ENCODE measurements at places on chromosomes 1 and 21.

- DNase-seq, result no peak
Measured at GRCh38 chr1:151145304-151146071, 943 bp downstream of the SEMA6C start.

DNA sequence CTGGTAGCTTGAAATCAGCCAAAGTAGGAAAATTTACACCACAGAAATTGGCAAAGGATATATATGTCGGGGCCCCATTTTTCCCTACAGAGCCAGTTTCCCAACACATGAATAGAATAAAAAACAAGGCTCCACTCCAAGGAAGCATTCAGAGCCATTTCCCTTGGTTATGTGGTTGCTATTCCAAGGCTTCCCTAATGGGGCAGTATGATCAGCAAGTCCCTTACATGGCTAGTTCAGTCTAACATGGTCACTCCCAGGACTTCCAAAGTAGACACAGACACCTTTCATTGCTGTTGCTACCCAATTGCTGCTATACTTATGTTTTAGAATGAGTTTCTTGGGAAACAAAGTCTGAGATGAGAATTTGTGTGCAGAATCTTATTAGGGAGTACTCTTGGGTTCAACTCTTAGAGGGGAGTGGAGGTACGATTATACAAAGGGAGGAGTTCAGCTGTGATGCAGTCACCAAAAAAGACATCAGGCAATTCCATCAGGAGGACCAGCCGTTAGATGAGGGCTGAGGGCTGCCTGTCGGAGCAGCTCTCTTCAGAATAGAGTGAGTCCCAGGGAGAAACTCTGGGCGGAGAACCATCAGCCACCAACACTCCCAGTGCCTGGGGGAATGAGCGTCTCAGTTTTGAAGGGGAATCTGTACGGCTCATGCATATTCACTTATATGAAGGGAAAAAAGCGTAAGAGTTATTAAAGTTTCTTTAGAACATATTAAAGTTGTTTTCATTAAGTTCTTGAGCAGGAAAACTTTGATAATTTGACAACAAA lies 92.9 kb downstream of the C21orf91 start:
- DNase-seq, result peak; percentile 2

GRCh38 chr1:160880216-160880615 lies 4.8 kb downstream of the ITLN1 start:
- DNase-seq, result no peak

DNA sequence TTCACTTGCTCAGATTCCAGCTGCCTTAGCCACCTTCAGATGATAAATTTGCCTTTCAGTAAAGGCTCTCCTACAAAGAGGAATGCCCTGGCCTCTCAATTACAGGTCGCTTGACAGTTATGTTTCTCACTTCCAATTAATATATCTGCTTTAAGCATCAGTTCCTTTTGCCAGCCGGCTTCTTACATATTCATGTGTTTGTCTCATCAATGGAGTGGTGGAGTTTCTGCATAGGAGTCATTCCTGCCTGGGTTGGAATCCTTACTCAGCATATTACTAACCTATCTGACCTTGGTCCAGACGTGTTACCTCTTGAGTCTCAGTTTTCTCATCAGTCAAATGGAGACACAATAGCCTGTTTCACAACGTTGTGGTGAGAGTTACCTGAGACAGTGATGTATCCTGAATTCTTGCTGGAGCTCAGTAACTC lies 9.4 kb upstream of the SESN2 start:
- no peak for DNase-seq

GRCh38 chr21:42093991-42094421 lies 22.9 kb downstream of the UMODL1 start:
- no peak for DNase-seq

- DNase-seq, result no peak
Measured at GRCh38 chr1:96482616-96483015, 239.0 kb upstream of the PTBP2 start.

DNA sequence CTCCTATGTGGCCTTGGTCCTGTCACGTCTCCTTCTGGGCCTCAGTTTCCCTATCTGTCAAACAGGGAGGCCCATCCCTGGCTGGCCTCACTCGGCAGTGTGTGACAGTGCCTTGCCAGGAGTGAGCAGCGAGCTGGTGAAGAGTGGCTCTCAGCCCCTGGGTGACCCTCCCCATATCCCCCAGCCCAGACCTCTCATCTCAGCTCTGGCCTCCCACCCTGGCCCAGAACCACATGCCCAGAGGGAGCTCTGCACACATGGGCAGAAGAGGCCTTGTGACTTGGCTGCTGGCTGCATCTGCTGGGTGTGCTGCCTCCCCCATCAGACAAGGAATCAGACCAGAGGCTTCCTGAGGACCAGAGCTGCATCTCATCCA lies 19.5 kb upstream of the PADI1 start:
- DNase-seq, result no peak

GRCh38 chr1:30371888-30372791 lies 351.2 kb downstream of the MATN1 start:
- DNase-seq, result no peak

DNA sequence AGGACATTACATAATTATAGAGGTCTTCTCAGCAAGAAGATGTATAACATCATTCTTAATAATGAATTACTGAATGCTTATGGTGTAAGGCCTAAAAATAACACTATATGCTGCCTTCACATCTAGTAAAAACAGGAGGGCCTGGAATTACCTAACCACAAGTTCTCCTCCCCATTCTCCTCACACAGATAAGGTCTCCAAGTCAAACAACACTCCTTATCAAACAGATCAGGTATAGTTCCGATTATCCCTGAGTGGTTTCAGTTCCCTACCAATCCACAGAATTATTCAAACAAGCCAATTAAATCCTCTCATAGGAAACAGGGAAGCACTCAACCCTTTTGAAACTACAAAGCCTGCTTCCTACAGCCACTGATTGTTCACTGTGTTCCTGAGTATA lies 4.0 kb upstream of the AGBL4 start:
- DNase-seq, result no peak

DNA sequence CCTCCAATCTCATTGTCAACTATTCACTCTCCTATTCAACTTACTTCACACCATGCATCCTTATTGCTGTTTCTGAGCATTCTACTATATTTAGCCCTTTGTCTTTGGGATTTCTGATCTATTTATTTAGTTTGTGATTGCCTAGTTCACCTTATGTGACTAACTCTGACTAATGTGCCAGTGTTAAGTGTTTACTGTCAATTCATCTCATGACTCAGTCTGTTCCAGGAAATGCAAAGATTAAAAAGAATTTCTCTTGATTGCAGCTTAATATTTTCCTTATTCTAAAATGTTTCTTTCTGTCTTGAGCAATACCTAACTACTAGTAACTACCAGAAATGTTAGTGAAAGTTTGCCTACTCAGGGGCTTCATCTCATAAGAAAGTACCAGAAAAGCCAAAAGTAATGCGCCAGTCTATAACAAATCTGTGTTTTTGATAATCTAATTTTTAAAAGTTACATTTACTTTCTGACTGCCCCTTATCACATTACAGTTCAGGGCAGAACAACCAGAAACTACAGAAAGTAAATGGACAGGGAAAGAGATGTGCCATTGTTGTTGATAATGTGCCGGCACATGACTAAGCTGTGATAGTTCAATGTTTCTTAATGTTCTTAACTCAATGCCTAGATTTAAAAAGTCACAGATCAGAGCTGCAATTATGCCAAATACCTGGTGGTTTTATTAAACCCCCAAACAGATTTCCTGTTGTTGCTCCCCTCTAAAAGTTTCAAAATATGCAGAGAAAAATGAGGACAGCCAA lies 556.5 kb downstream of the PTBP2 start:
- peak; percentile 22 for DNase-seq

- no peak for DNase-seq
Measured at GRCh38 chr21:44929799-44930542, 9.3 kb upstream of the ITGB2 start.

DNA sequence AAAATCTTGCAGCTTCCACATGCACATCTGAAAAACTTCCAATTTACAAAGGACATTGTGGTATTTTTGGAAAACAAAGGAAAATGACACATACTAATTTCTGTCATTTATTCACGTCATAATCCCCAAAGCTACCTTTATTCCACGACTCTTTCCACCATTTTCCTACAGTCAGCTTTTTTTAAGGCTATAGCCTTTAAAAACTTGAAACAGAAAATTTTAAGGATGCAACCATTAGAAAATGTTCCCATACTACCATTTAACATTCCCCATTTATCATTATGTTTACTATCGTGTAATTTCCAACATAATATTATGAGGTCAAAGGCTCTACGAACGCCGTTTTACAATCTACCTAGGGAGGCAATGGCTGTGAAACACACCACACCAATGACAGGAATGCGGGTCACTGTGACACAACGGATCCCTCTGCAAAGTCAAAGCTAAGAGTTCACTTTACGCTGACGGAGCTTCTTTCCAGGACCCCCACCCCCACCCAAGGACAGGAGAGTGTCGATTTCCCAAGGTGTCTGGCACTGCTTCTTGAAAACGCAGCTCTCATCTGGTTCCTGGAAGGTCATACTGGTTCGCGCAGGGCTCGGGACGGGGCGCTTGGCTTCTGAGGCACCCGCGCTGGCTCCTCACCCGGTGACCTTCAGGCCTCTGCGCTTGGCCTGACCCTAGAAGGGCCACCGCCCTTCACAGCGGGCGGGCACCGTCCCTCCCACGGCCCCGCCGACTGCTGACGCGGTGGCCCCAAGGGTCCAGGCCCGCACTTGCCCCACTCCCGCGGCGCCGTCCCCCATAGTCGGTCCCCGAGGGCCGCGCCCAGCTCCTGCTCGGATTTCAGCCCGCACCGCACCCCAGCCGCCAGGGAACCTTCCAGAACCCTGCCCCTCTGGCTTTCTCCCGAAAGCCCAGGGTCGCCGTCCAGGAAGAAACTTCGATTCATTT lies 50.5 kb upstream of the ATF3 start:
- DNase-seq, result no peak

DNA sequence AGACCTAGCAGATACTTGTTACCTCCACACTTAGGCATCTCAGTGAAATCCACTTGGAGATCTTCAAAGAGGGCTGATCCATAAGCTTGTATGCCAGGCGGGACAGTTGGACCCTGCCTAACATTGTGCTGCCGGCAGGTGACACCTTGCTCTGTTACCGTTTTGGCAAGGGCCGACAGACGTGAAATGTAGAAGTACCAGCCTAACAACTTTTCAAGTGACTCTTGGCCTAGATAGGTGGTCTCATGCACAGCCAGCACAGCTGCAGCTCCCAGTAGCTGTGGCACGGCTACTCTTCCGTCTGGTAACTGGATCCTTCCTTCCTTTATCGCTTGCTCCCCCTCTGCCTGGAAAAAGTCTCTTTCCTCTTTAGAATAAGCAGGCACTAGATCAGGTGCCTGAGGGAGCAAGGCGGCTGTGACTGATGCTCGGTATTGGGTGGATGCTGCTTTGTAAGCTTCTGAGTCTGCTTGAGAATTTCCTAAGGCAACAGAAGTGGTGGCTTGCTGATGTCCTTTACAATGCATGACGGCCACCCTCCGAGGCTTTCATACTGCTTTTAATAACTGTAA lies 713.5 kb downstream of the AMY1C start:
- no peak for DNase-seq

DNA sequence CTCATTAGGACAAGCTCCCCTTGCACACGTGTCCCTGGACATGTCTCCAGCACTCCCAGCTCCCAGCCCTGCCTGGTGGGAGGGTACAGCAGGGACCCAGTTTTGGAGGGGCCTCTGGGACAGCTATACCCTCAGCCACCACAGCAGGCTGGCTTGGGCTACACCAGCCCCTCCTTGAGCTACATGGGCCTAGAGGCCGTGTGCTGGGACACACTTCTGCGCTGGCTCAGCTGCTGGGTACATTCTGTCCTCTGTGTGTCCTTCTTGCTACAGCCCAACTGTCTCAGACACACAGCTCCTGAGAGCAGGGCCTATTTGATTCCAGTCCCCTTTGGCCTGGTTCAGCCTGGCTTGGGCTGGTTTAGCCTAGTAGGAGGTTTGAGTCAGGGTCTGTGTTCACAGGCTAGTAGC lies 26.7 kb downstream of the DMAP1 start:
- no peak for DNase-seq

DNA sequence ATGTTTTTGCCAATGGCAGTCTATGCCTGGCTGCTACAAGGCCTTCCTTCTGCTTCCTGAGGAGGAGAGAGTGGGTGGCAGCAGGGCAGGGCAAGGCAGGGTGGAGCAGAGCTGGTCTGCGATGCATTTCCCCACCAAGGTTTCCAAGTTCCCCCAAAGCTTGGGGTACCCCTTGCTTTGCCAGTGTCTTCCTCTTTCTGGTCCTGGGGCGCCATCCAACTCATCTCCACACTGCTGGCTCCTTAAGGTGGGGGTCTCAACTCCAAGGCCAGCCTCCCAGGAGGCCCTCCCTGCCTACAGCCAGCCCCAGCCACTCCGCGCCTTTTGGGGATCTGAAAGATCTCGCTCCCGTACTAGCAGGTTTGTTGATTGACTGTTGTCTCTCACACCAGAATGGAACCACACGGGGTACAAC lies 3.9 kb upstream of the SKI start:
- no peak for DNase-seq

- DNase-seq, result no peak
Measured at GRCh38 chr1:71464016-71464415, 383.2 kb upstream of the ZRANB2 start.

DNA sequence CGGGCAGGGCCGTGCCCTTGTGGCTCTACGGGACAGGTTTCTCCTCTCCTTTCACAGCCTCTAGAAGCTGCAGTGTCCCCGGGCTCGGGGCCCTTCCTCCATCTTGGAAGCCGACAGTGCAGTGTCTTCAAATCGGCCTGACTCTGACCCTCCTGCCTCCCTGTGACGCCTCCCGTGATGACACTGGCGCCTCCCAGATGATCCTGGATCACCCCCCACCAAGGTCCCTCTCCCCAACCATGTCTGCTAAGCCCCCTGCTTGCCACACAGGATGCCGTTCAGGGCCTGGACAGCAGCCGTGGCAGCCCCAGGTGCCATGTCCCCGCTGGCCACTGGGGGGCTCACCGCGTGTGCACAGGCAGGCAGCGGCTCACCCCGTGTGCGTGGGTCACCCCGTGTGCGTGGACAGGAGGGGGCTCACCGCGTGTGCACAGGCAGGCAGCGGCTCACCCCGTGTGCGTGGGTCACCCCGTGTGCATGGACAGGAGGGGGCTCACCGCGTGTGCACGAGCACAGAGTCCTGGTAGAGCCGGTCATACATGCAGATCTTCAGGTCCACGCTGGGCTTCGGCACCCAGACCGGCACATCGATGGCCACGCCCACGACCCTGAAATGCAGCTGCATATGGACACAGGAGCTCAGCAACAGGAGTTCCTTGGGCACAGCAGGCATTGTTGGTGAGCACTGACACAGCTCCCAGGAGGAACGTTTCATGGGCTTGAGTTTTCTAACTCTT lies 24.9 kb upstream of the TMEM52 start:
- DNase-seq, result no peak

- DNase-seq, result no peak
Measured at GRCh38 chr1:110237386-110238152, 27.5 kb downstream of the KCNC4 start.

DNA sequence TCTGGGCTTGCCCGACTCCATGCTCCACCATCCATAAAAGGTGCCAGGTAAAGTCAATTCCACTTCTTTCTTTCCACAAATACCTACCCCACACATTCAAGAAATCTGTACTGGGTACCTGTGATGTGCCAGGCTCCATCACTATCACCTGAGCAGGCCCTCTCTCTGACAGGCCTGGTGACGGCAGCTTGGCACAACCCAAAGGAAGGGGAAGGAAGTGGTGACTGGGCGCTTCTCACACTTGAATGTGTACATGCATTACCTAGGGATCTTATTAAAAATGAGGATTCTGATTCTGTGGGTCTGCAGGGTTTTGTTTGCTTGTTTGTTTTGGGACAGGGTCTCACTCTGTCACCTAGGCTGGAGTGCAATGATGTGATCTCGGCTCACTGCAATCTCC lies 7.5 kb downstream of the HTR1D start:
- no peak for DNase-seq
